ENCODE measurements at places on chromosomes 3 and 15. TPM values are rescaled to one million over a fixed set of nuclear protein-coding genes. Genes with fewer than 3 reads are reported as not detected.

Gene PP2D1
- total RNA-seq, result not detected

Gene NR1I2
- total RNA-seq, result 0.28 TPM

Gene RLBP1
- not detected for total RNA-seq

GRCh38 chr15:39192351-39192750 is 388.5 kb upstream of the THBS1 start:
- DNase-seq, result no peak
- H3K36me3 ChIP-seq, result no peaks in the 10 kb centered on the region
- H3K4me1 ChIP-seq, result no peaks in the 10 kb centered on the region
- no peak overlapping the region for H3K4me3 ChIP-seq
- no peak overlapping the region for H3K27ac ChIP-seq
- H3K27me3 ChIP-seq, result no peaks in the 10 kb centered on the region

DNA sequence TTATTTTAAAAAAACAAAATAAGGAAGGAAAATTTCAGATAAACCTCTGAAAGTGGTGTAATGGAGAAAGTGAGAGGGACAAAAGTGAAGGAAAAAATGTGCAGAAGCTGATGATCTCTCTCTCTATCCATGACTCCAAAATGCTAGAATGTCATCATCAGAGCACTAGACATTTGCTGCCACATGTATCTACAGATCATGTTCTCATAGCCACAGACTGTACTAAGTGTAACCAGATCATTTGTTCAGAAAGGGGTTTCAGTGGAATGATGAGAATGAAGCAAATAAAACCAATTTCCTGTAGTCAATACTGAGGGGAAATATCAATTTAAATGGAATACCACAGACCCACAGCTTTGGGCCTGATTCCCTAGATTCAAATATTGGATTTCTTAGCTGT is 104.3 kb upstream of the CHMP2B start:
- H3K4me1 ChIP-seq, result peaks cover 3% of the 10 kb centered on the region
- H3K27ac ChIP-seq, result no peak overlapping the region
- no peak for DNase-seq
- no peaks in the 10 kb centered on the region for H3K27me3 ChIP-seq

GRCh38 chr15:74464897-74465296 is 3.9 kb upstream of the UBL7 start:
- H3K27ac ChIP-seq, result no peak overlapping the region
- H3K36me3 ChIP-seq, result no peaks in the 10 kb centered on the region
- DNase-seq, result no peak
- H3K27me3 ChIP-seq, result no peaks in the 10 kb centered on the region
- H3K4me3 ChIP-seq, result no peak overlapping the region

GRCh38 chr3:61877359-61878138 is 316.2 kb downstream of the PTPRG start:
- peaks cover 2% of the 10 kb centered on the region for H3K4me1 ChIP-seq
- no peaks in the 10 kb centered on the region for H3K36me3 ChIP-seq
- no peaks in the 10 kb centered on the region for H3K27me3 ChIP-seq
- no peak overlapping the region for H3K27ac ChIP-seq

- no peaks in the 10 kb centered on the region for H3K4me1 ChIP-seq
- DNase-seq, result no peak
- H3K27me3 ChIP-seq, result no peaks in the 10 kb centered on the region
- no peak overlapping the region for H3K4me3 ChIP-seq
Observed at GRCh38 chr15:57458356-57458781, 82.1 kb downstream of the CGNL1 start.
